ENCODE measurements at places on chromosomes 13 and 19.

GRCh38 chr19:28785971-28786370, 427.0 kb downstream of the UQCRFS1 start:
- no peak for DNase-seq

DNA sequence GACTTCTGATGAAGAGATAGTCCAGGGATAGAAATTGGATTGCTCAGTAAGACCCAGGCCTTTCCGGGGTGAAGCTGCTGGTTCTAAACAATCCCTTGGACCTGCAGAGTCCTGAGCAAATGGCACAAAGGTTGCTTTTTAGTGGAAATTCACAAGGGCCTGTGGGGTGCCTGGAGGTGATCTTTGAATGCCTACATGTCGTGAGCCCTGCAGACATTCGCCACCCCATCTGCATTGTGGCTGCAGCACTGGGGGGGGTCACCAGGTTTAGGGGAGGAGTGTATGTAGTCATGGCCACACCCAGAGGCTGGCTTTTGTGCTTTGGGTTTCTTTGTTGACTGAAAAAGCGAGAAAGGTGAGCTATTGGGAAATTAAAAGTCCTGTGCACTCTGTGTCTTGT, 41.4 kb downstream of the SLC7A9 start:
- no peak for DNase-seq

DNA sequence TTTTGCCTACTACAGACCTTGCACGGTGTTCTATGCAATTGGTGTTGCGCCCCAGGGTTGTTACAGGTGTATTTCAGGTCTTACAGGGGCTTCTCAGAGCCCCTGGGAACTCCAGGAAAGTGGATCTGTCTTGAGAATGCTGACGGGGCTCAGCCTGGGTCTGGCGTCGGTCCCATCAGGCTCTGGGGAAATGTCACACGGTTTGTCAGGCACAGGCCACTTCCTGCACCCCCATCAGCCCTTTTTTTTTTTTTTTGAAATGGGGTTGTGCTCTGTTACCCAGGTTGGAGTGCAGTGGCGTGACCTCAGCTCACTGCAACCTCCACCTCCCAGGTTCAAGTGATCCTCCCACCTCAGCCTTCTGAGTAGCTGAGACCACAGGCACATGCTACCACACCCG, 13.2 kb downstream of the CLEC4G start:
- DNase-seq = no peak

GRCh38 chr19:56105090-56105701, 15.9 kb downstream of the ZNF787 start:
- DNase-seq = peak; percentile 58

GRCh38 chr13:73248711-73249580, 190.1 kb downstream of the KLF5 start:
- no peak for DNase-seq

DNA sequence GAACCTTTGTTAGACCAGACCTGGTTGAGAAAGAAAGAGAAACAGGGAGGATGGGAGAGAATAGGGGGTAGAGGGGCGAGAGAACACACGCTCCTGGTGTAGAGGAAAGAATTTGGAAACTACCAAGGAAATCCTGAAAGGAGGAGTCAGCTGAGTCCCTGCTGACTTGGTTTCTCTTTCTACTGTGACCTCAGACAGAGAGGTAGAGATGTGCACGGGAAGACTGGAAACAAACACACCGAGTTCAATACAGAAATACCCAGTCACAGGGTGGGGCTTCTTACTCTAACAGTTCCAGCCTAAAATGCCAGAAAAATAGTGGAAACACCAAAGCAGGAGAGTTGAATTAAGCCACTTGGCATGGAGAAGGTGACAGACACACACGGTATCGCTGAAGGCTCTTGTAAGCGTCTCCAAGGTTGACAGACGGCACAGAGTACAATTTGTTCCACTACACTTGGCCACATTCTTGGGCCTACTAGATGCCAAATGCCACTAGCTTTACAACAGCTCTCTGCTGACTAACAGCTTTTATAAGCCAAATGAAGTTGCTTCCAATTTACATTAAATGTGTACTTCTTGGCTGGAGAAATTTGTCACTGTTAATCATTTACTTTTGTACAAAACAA, 28.1 kb downstream of the LATS2 start:
- DNase-seq = no peak

DNA sequence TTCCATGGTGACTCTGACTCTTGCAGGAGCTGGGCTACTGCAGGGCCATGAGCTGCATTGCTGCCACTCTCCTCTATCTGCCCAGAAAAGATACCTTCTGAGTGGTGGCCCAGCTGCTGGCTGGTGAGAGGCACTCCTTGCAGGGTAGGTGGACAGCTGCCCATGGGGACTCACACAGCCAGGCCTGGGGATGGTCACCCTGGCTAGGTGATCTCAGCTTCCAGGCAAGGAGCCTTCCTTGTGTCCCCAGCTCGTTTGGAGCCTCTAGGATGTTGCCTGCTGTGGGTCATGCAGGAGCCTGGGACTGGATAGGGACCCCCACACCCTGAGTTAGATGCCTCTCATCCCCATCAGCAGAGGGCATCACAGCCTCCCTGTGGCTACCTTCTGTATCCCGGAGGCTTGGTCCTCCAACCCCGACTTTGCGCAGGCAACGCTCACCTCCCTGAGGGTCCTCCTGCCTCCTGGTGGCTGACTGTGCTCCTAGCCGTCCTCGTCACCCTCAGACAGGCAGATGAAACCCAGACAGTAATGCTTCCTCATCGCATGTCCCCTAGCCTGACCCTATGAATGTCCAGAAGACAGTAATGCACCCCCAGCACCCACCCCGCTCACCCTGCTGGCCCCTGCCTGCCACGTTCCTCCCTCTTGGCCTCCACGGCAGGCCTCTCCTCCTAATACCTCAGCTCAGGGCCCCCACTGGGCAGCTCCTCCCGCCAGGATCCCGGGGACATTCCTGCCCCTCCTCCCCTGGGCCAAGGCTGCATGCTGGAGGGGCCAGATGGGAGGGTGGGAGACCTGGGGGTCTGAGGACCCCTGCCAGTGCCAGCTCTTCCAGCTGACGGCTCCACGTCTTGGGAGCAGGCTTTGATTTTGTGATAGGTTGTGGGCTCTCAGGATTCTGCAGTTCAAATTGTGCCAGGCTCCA, 13.6 kb upstream of the ZNF14 start:
- peak; percentile 14 for DNase-seq

DNA sequence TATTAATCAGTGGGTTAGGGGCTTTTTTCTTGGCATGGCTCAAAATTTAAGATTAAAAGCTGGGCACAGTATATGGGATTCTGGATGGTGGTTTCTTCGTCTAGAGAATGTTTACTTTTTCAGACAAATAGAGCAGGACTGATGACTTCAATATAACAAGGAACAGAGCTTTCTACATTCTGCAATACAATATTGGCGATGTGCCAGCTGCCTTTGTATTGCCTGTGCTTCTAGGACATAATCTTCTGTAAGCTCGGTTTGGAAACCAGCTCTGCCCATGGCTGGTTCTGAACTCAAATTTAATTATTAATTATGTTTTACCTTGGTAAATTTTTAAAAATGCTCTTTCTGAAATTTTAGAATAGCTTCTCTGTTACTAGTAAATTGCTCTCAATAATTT, 139.1 kb upstream of the TRPC4 start:
- DNase-seq = no peak
